ENCODE measurements at places on chromosomes 4 and X.
A peak's percentile ranks its signal among the peaks of the same experiment; 100 is the strongest.

DNA sequence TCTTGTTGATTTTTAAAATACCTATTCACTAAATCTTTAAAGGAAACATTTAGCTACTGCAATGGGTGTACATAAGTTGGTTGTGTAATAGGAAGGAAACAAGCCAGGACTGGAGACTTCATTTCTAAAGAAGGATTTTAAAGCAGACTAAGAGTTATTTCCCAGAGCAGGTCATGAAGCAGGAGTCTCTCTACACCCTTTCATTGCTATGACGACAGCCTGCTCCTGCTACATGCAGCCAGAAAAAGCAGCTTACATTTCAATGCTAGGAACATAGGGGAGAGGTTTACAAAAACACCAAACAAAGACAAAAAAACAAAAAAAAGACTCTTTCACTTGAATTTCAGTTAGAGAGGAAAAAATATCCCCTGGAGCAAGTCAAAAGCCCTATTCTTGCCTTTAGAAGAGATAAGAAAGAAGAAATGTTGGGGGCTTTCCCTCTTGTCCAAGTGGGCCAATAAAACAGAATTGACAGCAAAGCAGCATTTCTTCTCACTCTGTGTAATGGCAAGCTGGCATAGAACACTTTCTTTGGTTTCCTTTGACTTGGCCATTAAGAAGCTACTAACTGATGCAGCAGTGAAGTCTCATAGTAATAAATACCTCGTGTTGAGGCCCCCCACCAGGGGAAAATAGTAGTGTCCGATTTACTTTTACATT lies 3.4 kb downstream of the SPARCL1 start:
- peak; percentile 68 for DNase-seq

- DNase-seq = no peak
Measured at GRCh38 chr4:112128452-112128851, 16.8 kb upstream of the FAM241A start.

GRCh38 chrX:45755703-45756102 lies 555.0 kb upstream of the DIPK2B start:
- DNase-seq = no peak

- no peak for DNase-seq
Measured at GRCh38 chr4:41935652-41936021, 408 bp downstream of the TMEM33 start.

GRCh38 chr4:84874619-84875018 lies 91.9 kb downstream of the WDFY3 start:
- DNase-seq = no peak
